ENCODE measurements at places on chromosomes 1 and 21. TPM values are rescaled to one million over a fixed set of nuclear protein-coding genes. Genes with fewer than 3 reads are reported as not detected.

- DNase-seq = peak; percentile 84
These were observed 2.1 kb downstream of the VCAM1 start for GRCh38 chr1:100721526-100722207.

DNA sequence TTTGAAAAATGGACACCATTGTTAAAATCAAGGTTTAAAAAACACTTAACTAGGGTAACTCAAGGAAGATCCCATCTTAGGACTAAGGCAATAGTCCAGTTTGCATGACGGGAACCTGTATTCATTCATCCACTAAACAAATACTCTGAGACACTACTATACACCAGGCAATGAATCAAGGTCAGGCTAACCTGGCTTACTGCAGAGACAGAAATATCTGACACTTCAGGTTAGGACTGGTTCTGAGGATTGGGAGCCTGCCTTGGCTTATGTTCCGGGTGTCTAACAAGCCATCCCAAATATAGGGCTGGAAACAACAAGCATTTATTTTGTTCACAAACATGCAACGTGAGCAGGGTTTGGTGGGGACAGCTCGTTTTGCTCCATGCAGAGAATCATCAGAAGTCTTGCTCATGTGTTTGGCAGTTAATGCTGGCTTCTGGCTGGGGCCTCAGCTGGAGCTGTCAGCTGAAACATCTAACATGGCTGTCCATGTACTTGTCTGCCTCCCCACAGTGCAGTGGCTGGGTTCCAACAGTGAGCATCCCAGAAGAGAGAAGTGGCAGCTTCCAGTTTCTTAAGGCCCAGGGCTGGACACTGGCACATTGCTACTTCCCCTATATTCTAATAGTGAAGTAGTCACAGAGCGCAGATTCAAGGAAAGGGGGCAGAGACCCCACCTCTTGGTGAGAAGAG is 37.0 kb upstream of the CAMK1G start:
- DNase-seq = no peak

DNA sequence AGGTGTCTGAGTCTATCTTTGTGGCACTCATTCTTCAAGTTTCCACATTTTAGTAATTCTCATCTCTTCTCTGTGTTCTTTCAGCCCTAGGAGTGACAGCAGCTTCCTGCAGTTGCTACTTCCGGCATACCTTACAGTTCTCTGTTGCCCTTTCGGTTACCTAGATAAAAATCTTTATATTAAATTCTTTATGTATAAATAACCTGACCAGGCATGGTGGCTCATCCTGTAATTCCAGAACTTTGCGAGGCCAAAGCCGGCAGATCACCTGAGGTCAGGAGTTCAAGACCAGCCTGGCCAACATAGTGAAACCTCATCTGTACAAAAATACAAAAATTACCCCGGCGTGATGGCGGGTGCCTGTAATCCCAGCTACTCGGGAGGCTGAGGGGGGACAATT is 62.9 kb downstream of the CDKN2C start:
- DNase-seq = no peak

DNA sequence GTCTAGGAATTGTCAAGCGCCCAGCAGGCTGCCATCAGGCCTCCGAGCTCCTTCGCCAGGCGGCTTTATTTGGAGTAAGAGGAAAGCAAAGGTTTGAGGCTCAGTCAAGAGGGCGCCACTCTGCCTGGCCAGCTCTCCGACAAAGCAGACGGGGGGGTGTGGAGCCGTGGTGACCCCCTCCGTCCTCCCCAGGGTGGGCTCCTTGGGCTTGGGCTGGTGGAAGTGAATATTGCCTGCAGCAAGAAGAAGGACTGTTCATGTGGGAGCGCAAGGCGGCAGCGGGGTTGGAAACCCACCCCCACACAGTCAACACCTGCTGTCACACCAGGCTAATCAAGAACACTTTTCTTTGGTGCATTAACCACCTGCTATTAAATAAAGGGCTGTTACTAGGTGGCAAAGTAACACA is 14.6 kb downstream of the EPHX1 start:
- no peak for DNase-seq

GRCh38 chr1:21623410-21623961 is 45.7 kb downstream of the RAP1GAP start:
- no peak for DNase-seq

DNA sequence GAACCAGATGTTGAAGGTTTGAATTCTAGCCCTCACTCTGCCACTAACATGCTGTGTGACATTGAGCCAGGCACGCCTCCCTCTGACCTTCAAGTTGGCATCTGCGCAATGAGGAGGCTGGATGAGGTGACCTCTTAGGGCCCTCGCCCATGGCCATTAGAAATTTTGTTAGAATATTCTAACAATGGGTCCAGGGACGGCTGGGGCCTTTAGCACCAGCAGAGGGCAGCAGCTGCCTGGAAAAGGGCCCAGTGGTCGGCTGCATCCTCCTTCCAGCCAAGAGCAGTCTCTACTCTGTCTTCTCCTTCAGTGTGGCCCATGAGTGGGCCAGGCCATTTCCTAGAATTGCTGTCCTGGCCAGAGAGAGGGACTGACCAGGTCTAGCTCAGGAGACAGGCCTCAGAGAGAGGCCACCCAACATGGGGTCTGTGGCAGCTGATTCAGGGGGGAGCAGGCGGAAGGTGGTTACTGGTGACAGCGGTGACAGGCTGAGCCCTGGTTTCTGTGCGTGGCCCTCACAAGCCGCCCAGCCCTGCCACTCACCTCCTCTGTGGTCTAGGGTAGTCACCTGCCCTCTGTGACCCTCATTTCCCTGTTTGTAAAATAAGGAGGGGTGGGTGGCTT is 101.3 kb upstream of the ACTL8 start:
- no peak for DNase-seq

DNA sequence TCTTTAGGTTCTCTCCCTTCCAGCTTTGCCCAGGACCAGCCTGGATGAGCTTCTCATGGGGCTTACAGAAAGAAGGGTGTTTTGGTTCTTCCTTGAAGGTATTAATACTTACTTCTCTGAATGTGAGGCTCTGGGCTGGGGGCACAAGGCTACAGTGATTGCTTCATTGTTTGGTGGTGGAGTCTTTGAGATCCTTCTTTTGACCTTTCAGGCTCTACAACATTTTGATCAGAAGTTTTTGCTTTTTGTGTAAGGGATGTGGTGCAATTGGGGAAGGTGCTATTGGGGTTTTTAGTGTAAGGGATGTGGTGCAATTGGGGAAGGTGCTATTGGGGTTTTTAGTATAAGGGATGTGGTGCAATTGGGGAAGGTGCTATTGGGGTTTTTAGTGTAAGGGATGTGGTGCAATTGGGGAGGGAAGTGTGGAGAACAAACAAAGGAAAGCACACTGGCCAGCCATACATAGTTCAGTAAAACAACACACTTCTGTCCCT is 103.6 kb upstream of the IVNS1ABP start:
- DNase-seq = no peak

- DNase-seq = no peak
These were observed 10.2 kb downstream of the TRAF3IP3 start for GRCh38 chr1:209766051-209766450.

GRCh38 chr21:46247699-46248421 is 19.3 kb upstream of the LSS start:
- no peak for DNase-seq

DNA sequence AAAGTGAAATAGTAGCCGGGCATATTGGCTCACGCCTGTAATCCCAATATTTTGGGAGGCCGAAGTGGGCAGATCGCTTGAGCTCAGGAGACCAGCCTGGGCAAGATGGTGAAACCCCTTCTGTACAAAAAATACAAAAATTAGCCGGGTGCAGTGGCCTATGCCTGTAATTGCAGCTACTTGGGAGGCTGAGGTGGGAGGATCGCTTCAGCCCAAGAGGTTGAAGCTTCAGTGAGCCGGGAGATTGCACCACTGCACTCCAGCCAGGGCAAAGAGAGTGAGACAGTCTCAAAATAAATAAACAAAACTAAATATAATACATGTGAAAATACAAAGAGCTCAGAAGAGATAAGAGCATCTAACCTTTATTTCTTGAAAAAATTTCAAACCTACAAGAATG is 2.3 kb upstream of the MSTO1 start:
- DNase-seq = no peak

- DNase-seq = no peak
These were observed 131.1 kb downstream of the NFIA start for GRCh38 chr1:61213245-61214011.

- no peak for DNase-seq
These were observed 30.7 kb downstream of the GRHL3 start for GRCh38 chr1:24349891-24350290.

DNA sequence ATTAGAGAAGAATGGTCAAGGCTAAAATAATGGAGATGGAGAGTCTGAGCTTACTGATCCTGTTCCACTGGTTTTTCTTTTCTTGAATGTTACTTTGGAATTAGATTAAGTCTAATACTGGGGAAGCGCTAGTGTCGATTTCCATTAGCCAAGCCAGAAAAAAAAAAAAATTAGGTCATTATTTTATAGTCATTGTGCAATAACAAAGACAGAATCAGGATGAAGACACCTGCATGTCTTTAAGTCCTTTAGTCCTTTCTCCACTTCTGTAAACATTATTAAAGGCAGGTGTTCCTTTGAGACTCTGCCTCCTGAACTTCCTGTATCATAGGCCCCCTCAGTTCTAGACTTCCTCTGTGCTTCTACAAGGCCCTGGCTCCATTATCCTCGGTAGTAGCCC is 42.8 kb downstream of the MYSM1 start:
- DNase-seq = no peak

- DNase-seq = no peak
These were observed 5.8 kb upstream of the FCRL5 start for GRCh38 chr1:157558119-157558518.

DNA sequence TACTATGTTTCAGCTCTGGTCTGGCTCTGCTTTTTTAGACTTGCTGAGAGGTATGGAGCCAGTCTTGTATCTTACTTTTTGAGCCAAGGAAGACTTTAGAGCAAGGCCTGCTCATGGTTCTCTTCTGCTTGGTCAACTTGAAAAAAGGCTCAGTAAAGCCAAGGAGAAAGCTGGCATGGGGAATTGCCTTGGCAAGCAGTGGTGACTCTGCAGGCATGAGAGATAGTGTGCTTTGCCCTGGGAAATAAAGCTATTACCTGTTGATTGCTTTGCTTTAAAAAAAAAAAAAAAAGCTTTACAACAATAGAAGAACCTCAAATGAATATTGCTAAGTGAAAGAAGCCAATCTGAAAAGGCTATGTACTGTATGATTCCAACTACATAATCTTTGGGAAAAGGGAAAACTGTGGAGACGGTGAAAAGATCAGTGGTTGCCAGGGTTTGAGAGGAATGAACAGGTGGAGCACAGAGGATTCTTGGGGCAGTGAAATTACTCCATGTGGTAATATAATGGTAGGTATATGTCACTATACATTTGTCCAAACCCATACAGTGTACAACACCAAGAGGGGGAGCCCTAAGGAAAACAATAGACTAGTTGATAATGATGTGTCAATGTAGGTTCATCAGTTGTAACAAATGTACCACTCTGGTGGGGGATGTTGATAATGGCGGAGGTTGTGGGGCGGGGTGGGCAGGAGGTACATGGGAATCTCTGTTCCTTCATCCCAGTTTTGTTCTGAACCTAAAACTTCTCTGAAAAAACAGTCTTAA is 87.6 kb downstream of the HMCN1 start:
- DNase-seq = no peak

- DNase-seq = no peak
These were observed 10.7 kb downstream of the SPEN start for GRCh38 chr1:15858069-15858670.

GRCh38 chr21:36587388-36587787 is 107.5 kb upstream of the CLDN14 start:
- DNase-seq = no peak

GRCh38 chr1:64743954-64744491 is 852 bp upstream of the RAVER2 start:
- DNase-seq = no peak

- DNase-seq = no peak
These were observed 1.6 kb upstream of the LEFTY2 start for GRCh38 chr1:225942574-225942973.

GRCh38 chr1:208595745-208596144 is 351.6 kb upstream of the PLXNA2 start:
- no peak for DNase-seq

- DNase-seq = no peak
These were observed 21.7 kb downstream of the GLRX2 start for GRCh38 chr1:193083365-193084088.

DNA sequence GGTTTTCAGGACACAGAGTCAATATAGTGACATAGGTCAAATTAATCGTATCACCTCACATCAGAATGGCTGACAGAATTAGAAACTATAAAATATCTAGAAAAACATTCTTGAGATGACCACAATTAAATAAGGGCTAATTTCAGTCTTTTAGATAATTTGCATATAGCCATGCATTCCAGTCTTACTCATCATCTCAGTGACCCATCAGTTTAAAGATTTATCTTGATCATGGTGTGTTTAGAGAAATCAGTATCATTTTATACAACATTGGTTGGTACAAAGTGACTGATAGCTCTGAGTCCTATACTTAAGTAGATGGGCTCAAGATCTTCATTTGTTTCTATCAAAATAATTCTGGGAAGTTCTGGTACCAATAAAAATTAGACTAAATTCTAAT is 262.3 kb upstream of the SNX7 start:
- DNase-seq = no peak

- no peak for DNase-seq
These were observed 66.4 kb downstream of the GPR88 start for GRCh38 chr1:100604372-100604771.

LAPTM5 gene
- total RNA-seq = 13.6 TPM

PDZK1IP1 gene
- 201 TPM for total RNA-seq

CADM3 gene
- 4.3 TPM for total RNA-seq

PODN gene
- total RNA-seq = 20.6 TPM

E2F2 gene
- 12.9 TPM for total RNA-seq

FAM177B gene
- total RNA-seq = not detected

LCE1E gene
- total RNA-seq = 71.0 TPM

CELSR2 gene
- total RNA-seq = 145 TPM

TEDDM1 gene
- not detected for total RNA-seq

ANXA9 gene
- 17.6 TPM for total RNA-seq

Measured in suprapubic skin (tissue), 4 donors.